ENCODE measurements at places on chromosomes 6 and 20. TPM values are rescaled to one million over a fixed set of nuclear protein-coding genes. Genes with fewer than 3 reads are reported as not detected.

FOXS1 gene
- not detected for total RNA-seq

GRCh38 chr6:53803081-53803860 is 8.5 kb downstream of the LRRC1 start:
- no peak for DNase-seq

DDX43 gene
- total RNA-seq: 0.60 TPM

DNA sequence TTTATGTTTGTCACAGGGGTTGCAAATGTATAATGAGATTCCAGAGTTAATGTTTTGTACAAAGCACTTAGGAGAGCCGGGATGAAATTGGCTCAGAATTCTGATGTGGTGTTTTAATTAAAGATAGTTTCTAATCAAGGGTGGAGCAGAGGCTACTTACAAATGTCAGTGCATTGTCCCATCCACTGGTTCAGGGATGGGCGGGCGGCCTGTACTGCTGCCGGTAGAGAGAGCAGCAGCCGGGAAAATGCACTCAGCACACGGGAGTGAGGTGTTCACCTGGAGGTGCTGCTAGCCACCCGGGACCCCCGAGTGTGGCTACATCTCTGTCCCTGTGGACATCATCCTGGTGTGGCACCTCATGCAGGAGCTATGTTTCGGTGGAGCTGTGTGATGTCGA is 193.3 kb downstream of the QKI start:
- no peak for DNase-seq

DNA sequence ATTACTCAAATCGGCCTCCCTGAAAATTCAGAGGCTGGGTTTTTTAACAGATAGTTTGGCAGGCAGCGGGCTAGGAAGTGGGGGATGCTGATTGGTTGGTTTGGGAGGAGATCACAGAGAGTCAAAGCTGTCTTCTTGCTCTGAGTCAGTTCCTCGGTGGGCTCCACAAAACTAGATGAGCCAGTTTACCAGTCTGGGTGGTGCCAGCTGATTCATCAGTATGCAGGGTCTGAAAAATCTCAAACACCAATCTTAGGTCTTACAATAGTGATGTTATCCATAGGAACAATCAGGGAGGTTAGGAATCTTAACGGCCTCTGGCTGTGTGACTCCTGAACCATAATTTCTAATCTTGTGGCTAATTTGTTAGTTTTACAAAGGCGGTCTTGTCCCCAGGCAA is 190.7 kb downstream of the C6orf118 start:
- DNase-seq: no peak

DNA sequence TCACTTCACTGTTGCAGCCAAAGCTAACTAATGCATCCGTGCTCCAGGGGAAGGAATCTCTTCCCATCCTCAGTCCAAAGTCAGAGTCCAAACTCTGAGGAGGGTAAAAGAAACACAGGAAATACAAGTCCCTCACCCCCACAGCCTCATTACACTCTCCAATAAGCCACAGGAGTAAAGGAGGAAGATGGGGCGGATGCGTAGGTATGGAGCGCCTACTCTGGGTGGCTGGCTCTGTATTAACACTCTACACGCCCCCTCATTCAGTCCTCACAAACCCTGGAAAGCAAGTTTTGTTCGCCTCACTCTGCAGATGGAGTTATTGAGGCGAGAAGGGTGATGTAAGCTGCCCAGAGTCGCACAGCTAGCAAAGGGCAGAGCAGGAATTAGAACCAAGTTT is 242.9 kb downstream of the NRN1 start:
- no peak for DNase-seq

DNA sequence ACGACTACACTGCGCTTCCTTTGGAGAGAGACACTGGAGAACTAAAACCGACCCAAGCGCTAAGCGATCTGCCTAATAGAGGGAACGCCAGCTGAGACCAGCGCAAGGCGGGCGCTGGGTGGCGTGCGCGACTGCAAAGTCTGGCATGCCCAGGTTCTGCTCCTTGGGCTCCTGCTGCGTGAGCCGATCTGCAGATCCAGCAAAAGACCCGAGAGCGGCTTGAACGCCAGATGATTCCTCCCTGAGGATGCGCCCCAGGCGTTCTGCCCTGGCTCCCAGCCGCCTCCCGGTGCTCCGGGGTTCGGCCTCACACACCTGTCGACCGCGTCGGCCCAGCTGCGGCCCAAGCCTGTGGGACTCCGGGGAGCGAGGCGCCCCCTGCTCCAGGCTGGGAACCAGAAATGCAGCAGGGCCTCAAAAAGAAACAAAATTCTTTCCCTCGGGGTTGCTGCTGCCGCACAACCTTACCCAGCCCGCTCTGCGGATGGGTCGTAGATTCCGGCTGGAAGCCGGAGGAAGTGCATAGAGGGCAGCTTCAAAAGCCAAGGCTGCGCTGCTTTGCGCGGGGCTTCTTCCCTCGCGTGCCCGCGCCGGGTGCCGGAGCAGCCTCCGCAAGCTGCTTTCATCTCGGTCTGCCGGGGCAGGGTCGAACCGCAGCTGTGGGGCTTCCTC is 17.9 kb upstream of the PRDM13 start:
- peak; percentile 88 for DNase-seq

DNA sequence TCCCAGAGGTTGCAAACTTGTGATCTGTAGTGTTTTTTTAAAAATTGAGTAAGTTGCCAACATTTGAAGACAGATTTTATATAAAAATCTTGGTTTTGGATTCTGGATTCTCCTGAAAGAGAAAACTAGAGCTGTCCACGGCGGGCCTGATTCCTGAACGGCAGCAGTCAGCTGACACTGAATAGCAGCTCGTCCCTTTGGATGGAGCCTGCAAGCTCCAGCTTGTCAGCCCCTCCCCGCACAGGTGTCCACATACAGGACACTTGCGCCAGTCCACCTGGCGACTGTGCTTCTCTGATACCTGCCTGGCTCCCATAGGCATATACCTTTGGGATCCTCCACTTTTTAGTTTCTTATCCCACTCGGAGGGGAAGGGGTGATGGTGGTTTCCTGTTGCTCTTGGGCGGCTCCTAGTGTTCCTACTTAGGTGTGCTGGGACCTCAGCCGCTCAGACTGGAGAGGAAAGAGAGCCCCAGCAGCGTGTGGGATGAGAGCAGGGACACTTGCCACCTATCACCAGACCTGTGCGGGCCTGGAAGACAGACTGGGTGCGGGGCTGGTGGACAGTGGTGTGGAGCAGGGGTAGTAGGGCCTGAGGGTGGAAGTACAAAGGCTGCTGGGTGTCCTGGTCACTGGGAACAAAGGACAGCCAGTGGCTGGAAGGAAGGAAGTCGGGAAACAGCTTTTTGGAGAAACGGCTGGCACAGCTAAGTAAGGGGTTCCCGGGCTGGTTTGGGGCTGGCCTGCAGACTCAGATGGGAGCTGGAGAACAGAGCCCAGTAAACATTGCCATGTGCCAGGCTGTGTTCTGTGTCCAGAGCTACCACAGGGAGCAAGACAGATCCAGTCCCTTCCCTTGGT is 18.3 kb downstream of the GHRH start:
- peak; percentile 56 for DNase-seq

EGFL8 gene
- 17.4 TPM for total RNA-seq

DNA sequence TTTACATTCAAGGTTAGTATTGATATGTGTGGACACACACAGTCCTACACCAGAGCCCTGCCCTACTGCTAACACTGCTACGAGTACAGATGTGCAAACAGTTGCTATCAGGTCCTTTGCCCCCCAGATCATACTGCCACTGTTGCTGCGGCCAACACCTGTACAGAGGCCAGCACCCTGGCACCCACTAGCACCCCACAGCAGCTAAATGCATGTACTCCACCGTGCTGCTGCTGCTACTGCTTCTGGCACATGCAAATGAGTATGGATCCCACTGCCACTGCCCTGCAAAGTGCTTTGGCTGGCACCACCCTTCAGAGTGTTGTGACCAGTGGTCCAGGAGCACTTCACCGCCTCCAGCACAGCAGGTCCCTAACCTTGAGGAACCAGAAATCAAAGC is 621.9 kb downstream of the GRIK2 start:
- no peak for DNase-seq

FILIP1 gene
- 5.1 TPM for total RNA-seq

GRCh38 chr6:142345261-142345660 is 43.5 kb downstream of the ADGRG6 start:
- DNase-seq: no peak

GTSF1L gene
- total RNA-seq: not detected

DNA sequence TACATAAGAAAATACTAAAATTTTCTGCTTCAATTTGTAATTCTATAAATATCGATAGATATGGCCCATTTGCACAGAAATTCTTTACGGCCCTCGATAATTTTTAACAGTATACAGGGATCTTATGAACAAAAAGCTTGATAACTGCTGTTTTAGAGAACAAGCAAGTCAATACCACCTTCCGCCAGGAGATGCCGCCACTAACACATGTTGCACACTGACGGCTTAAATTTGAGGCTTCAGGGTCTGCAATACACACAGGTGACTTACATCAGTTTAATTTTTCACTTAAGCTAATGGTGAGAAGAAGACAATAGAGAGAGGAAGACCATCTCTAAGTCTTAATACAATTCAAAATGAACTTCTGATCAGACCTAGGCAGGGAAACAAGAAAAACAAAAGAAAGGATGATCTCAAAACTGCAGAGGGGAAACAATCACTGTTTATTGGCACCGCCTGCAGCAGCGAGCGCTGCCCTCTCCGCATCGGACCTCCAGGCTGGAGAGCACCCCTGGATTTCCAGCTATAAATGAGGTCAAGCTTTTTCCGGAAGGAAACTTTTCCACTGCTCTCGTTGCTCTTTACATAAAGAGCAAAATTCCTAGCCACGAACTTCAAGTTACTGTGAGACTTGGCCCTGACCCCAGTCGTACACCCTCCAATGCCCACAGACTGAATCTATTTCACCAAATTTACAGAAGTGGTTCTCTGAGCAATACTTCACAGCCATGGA is 53.9 kb downstream of the OTOR start:
- peak; percentile 86 for DNase-seq

- DNase-seq: no peak
These were observed 71.8 kb upstream of the ZNF184 start for GRCh38 chr6:27544612-27545260.

GRCh38 chr6:30914854-30915590 is 984 bp downstream of the VARS2 start:
- DNase-seq: no peak

- peak; percentile 61 for DNase-seq
These were observed 210.5 kb downstream of the FARS2 start for GRCh38 chr6:5471637-5472398.

DNA sequence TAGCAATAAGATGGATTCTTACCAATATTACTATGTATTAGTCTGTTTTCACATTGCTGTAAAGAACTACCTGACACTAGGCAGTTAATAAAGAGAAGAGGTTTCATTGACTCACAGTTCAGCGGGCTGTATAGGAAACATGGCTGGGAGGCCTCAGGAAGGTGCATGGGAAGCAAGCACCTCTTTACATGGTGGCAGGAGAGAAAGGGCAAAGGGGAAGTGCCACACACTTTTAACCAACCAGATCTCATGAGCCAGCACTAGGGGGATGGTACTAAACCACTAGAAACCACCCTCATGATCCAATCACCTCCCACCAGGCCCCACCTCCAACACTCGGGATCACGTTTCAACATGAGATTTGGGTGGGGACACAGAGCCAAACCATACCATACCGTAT is 40.7 kb upstream of the CCDC167 start:
- no peak for DNase-seq

GRCh38 chr6:20464041-20464440 is 62.4 kb downstream of the E2F3 start:
- no peak for DNase-seq

RBBP9 gene
- total RNA-seq: 10.4 TPM

CAGE1 gene
- 0.11 TPM for total RNA-seq

DNA sequence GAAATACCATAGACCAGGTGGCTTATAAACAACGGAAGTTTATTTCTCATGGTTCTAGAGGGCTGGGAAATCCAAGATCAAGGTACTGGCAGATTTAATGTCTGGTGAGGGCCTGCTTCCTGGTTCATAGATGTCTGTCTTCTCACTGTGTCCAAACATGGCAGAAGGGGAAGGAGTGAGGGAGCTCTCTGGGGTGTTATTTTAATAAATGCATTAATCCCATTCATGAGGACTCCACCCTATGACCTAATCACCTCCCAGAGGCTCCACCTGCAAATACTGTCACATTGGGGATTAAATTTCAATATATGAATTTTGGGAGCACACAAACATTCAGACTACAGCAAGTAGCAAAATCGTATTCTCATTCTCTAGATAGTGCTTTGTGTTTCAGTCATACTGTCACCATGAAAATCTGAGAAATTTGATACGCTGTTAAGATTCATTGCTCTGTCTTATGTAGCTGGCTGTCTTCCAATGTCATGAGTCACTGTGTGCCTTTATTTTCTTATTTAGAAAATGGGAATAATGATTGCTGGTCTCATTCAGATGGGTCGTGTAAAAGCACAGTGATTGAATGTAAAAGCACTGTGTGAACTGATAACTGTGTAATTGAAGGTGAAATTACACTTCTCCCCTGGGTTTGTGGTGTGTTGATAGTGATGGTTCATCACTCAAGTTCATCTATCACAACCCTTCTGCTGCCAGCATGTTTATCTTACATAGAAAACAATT is 8.9 kb upstream of the ERVFRD-1 start:
- DNase-seq: no peak

DNA sequence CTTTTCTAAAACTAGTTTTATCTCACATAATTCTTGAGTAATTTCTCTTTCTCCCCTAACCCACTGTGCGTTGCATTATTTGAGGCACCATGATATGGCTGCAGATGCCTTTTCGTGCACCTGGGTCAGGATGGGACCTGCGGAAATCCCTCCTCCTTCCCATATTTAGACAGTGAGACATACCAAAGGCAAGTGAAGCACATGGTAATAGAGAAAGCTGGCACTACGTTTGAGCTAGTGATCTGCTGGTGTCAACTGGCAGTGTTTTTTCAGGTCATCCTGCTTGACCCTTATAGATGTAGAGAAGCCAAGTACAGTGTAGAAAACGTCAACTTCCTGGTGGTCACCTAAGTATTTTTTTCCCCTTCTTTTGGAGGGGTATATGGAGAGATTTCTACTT is 71.7 kb downstream of the FOXO3 start:
- no peak for DNase-seq

DNA sequence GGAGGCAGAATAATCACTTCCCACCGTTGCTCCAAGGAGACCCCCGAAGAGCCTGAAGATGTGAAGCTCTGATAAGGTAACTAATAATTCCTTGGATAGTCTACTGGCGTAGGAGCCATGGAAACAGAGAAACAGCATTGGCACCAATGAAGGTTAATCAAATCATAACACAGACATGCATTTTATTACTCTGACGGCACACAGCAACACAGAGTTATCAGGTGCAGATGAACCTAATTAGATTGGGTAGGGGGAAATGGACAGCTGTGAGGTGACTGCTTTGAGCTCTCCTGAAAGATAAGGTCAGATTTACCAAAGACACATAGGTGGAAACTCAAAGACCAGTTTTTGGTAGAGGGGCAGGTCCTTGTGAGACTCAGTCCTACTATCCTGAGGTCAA is 544.0 kb upstream of the AGPAT4 start:
- no peak for DNase-seq

GPR63 gene
- total RNA-seq: 7.8 TPM

GRCh38 chr6:41748542-41748941 is 1.3 kb upstream of the PGC start:
- no peak for DNase-seq

GRCh38 chr6:2597991-2598390 is 152.7 kb downstream of the MYLK4 start:
- DNase-seq: no peak

C2 gene
- total RNA-seq: 1.3 TPM

GRCh38 chr6:18245642-18246041 is 18.7 kb downstream of the DEK start:
- DNase-seq: no peak
